Frontal cortex (tissue), 4 donors: ENCODE measurements at places on chromosomes 6 and 20. TPM values are rescaled to one million over a fixed set of nuclear protein-coding genes. Genes with fewer than 3 reads are reported as not detected.

DNA sequence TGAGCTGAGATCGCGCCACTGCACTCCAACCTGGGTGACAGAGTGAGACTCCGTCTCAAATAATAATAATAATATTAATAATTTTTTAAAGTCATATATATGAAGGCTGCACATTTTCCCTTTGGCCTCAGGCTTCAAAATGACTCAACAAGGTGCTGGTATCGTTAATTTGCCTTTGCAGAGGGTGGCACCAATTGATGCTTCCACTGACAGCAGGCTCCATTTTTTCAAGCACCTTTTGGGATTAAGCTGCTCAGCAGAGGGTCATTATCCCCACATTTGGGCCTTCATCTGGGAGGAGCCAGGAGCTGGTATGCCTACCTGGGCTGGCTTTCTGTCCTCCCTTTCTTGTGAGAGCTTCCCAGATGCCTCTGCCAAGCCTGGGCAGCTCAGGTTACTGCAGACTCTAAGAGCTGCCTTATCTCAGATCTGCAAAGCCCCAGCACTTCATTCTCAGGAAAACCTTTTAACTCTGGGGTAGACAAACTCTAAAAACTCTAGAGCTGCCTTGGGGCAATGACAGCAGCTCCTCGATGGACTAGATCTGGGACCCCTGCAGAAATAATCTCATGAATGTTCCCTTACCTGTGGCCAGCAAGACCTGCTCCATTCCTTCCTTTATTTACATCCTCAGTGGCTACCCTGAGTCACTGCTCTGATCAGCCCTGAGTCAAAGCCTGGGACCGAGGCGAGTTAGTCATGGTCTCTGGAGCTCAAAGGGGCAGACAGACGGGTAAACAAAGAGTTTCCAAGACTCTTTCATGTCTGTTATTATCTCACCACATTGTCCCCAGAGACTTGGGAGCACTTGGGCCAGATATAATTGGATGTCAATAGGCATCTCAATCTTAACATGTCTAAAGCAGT is 80.0 kb upstream of the EYA2 start:
- no peak for DNase-seq

- no peak for DNase-seq
These were observed 46.8 kb downstream of the CD24 start for GRCh38 chr6:106927531-106928398.

- DNase-seq: no peak
These were observed 170.3 kb downstream of the KHDC1L start for GRCh38 chr6:73054958-73055357.

RBPJL gene
- not detected for total RNA-seq

DNA sequence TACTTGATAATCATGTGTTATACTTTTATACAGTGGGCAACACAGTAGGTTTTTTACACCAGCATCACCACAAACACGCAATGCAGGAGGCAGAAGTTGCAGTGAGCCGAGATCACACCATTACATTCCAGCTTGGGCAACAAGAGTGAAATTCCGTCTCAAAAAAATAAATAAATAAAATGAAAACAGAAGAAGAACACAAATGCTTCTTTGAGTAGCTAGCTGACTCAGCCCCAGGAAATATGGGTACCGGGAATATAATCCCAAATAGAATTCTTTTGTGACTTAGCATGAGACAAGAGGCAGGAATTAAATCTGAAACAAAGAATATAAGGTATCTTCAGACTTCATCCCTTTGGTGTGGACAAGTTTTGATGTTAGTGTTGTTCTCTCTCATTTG is 164.2 kb upstream of the ATXN1 start:
- DNase-seq: no peak

- DNase-seq: no peak
These were observed 373.0 kb downstream of the LMBRD1 start for GRCh38 chr6:69423785-69424184.

DNA sequence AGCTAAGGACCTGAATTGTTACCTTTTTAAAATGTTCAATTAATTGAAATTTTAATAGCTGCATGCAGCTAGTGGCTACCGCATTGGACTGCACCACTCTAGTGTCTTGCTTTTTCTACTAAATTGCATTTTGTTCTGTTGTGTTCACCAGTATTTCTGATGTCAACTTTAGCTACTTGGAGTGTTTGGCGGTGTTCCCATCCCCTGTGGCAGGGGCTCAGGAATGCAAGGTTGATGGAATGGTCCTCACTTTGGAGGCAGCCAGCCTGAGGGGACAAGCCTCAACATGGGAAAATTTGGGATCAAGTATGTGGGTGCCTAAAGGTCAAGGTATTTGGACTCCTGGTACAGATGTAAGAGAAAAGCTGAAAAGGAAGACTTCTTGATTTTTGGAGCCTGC is 230.1 kb upstream of the PRND start:
- DNase-seq: no peak

DNA sequence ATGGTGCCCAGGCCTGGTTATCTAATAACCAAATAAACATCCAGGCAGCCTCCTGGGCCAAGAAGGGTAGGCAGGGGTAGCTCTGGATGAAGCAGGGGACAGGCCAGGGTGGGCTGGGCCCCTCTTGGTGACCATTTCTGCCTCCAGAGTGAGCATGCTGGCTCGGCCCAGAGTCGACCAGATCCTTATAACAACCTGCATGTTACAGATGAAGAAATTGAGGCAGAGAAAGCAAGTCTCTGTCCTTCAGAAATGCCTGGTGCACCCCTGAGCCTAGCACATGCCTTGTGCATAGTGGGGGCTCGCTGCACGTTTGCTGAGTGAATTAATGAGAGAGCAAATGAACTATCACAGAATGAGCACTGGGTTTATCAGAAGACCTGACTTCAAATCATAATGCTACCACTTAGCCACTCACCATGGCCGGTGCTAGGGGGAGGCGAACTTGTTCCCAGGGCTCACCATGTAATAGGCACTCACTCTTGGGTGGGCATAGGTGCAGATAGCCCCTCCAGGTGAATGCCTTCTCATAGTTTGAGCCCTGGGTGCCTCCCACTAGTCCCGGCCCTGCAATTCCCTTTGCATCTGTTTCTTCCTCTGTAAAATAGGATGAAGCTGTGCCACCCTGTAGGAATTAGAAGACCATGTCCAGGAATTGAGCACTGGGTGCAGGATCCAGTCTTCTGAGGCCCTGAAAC is 3.8 kb upstream of the APCDD1L start:
- no peak for DNase-seq

GRCh38 chr6:21997119-21998037 is 299.5 kb downstream of the PRL start:
- no peak for DNase-seq

DNA sequence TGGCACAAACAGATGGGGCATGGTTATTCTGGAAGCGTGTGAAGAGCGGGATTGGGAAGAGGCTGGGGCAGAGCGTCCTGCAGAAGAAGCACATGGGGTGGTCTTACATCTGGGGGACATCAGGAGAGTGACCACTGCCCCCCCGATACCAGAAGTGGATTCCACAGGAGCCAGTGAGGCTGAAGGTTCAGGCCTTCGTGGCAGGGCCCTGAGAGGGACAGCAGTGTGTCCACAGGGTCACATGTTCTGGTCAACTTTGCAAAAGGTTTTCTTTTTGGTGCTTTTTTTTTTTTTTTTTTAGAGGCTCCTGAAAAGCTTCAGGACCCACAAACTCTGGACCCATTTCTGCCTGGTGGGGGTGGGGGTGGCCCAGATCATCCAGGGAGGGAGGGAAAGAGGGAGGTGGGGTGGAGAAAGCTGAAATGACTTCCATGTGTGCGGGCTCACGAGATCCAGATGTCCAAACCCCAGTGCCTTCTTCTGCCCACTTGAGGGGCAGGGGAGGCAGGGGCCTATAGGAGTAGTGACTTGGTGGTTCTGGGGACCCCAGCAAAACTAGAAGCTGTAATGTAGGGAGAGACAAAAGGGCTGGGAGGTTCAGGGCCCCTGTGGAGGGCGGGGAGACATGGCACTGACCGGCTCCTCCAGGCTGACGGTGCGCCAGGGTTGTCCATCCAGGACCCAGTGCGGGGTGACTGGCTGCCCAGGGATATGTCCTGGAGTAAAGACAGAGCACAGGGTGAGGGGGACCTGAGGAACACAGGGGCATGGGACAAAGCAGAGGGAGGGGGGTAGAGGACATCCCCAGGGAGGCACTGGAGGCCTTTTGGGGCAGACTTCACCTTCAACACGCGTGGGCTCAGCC is 2.7 kb downstream of the ADAM33 start:
- no peak for DNase-seq

DNA sequence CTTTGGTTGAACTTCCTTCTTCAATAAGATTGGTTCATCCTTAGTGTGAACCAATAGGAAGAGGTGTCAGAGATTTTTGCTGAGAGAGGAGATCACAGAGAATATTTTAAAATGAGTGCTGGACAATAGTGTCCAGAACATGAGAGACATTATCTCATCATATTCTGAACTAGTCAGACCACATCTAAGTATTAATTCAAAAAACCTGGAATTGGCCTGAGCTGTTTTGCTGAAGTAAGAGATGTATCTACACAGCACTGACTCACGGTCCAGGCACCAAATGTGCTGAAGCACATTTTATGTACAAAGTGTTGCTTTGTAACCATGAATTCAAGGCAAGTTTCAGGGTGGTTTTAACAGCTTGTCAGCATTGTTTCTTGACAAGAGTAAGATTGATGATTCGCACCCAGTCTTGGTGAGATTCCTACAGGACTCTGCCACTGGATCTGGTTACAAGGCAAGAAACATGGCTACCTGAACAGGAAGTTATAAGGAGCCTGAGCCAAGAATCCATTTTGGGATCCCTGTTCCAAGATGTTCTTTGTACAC is 178.2 kb upstream of the HEY2 start:
- no peak for DNase-seq
